ENCODE measurements at places on chromosomes 4 and X. TPM values are rescaled to one million over a fixed set of nuclear protein-coding genes. Genes with fewer than 3 reads are reported as not detected.
A peak's percentile ranks its signal among the peaks of the same experiment; 100 is the strongest.

- no peaks in the 10 kb centered on the region for H3K36me3 ChIP-seq
- DNase-seq: no peak
- no peak overlapping the region for H3K27ac ChIP-seq
- no peaks in the 10 kb centered on the region for H3K4me1 ChIP-seq
- no peak overlapping the region for H3K4me3 ChIP-seq
- H3K27me3 ChIP-seq: no peaks in the 10 kb centered on the region
Measured at GRCh38 chr4:111773858-111774257, 371.4 kb upstream of the FAM241A start.

- no peak for DNase-seq
- no peak overlapping the region for H3K27ac ChIP-seq
- no peak overlapping the region for H3K4me3 ChIP-seq
- no peaks in the 10 kb centered on the region for H3K4me1 ChIP-seq
Measured at GRCh38 chr4:26522478-26522877, 32.2 kb upstream of the CCKAR start.

DNA sequence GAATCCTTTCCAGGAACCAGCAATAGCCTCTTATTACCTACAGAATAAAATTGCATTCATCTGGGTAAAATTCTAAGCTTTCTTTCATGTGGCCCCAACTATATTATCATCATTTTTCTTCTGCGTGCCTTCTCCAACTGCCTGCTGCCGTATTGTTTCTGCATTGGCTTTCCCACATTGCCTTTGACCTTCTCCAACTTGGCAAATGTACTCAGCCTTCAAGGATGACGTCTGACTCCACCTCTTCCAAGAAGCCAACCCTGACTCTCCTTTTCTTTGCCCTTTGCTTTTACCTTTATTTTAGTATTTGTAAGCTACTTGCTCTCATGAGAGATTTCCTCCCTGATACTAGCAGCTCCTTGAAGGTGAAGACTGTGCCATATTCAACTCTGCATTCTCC is 200.4 kb upstream of the FAM9B start:
- no peak for DNase-seq
- no peak overlapping the region for H3K27ac ChIP-seq
- no peak overlapping the region for H3K4me3 ChIP-seq
- peaks cover 8% of the 10 kb centered on the region for H3K4me1 ChIP-seq
- H3K36me3 ChIP-seq: no peaks in the 10 kb centered on the region

DNA sequence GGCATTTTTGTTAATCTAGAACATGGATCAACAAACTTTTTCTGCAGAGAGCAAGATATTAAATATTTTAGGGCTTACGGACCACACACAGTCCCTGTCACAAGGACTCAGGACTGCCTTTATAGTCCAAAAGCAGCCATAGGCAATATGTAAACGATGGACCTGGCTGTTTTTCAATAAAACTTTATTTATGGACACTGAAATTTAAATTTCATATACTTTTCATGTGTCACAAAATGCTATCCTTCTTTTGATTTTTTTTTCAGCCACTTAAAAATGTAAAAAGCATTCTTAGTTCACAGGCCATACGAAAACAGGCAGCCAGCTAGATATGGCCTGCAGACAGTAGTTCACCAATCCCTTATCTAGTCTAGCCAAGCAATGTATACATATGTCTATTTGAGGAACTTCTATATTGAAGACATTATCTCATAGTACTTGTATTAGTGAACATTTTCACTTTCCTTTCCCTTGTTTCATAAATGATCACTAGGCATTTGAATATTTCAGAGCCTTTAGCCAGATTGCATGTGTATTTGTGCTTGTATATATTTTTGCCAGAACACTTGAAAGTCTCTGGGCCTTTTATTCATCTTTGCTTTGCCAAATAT is 350.9 kb downstream of the RPA4 start:
- H3K27ac ChIP-seq: no peak overlapping the region
- H3K36me3 ChIP-seq: no peaks in the 10 kb centered on the region
- no peaks in the 10 kb centered on the region for H3K4me1 ChIP-seq
- no peak for DNase-seq
- no peaks in the 10 kb centered on the region for H3K27me3 ChIP-seq

- H3K4me3 ChIP-seq: no peak overlapping the region
- H3K27ac ChIP-seq: peak overlapping the region; percentile 51
- DNase-seq: peak; percentile 20
- H3K36me3 ChIP-seq: peaks cover 47% of the 10 kb centered on the region
- no peaks in the 10 kb centered on the region for H3K27me3 ChIP-seq
- no peaks in the 10 kb centered on the region for H3K4me1 ChIP-seq
Measured at GRCh38 chr4:8241895-8242696, 27.5 kb upstream of the HTRA3 start.

- no peaks in the 10 kb centered on the region for H3K4me1 ChIP-seq
- H3K27ac ChIP-seq: peak overlapping the region; percentile 50
- no peaks in the 10 kb centered on the region for H3K27me3 ChIP-seq
- no peaks in the 10 kb centered on the region for H3K36me3 ChIP-seq
- DNase-seq: no peak
Measured at GRCh38 chr4:141127884-141128283, 5.4 kb downstream of the RNF150 start.

DNA sequence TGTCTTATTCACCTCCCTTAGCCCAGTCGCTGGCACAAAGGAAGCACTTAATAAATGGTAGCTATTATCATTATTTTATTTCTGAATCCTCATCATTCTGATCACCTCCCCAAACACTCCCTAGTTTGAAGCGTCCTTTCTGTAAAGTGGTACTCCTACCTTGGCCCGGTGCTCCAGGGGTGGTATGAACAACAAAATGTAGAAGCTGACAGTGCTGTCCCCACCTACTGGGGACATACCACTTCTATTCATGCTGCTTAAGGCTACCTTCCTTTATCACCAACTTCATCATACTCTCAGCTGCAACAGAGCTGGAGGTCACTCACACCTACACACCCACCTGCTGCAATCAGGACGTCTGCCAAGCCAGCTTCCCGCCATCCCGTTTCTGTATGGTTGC is 40.8 kb upstream of the APLN start:
- H3K27ac ChIP-seq: no peak overlapping the region
- H3K4me1 ChIP-seq: no peaks in the 10 kb centered on the region
- H3K36me3 ChIP-seq: no peaks in the 10 kb centered on the region
- H3K4me3 ChIP-seq: no peak overlapping the region

GRCh38 chrX:148854306-148854705 is 353.9 kb downstream of the AFF2 start:
- H3K27ac ChIP-seq: no peak overlapping the region
- H3K4me1 ChIP-seq: no peaks in the 10 kb centered on the region
- H3K27me3 ChIP-seq: no peaks in the 10 kb centered on the region
- DNase-seq: no peak
- no peak overlapping the region for H3K4me3 ChIP-seq
- H3K36me3 ChIP-seq: no peaks in the 10 kb centered on the region

DNA sequence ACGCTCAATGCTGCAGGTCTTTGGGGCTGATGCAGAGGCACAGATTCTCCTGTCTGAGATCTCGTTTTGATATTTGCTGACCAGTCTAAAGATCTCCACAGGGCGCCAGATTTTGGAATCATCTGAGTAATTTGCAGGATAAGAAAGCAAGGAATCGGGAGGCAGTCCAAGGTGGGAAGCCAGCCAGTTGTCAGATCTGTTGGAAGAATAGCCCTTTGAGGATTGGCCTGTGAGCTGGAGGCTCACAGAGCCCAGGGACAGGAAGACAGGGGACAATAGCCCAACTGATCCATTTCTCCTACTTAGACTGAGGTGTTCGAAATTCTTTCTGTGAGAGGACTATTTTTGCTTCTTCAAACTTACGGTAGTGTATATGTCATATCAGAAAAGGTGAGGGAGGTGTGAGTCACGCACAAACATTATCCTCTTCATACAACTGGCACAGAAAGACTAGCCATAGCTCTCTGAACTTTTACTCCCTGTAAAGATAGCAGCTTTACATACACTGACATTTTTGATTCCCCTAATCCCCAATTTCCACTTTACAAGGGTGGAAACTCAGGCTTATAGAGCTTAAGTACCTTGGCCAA is 8.8 kb downstream of the DIPK2B start:
- DNase-seq: no peak
- no peaks in the 10 kb centered on the region for H3K36me3 ChIP-seq
- no peak overlapping the region for H3K4me3 ChIP-seq
- H3K4me1 ChIP-seq: peaks cover 2% of the 10 kb centered on the region
- no peaks in the 10 kb centered on the region for H3K27me3 ChIP-seq
- H3K27ac ChIP-seq: no peak overlapping the region

- no peaks in the 10 kb centered on the region for H3K4me1 ChIP-seq
- H3K36me3 ChIP-seq: no peaks in the 10 kb centered on the region
- H3K4me3 ChIP-seq: no peak overlapping the region
- H3K27me3 ChIP-seq: no peaks in the 10 kb centered on the region
- no peak for DNase-seq
Measured at GRCh38 chrX:119069128-119069527, 3.7 kb upstream of the CT47C1 start.

DNA sequence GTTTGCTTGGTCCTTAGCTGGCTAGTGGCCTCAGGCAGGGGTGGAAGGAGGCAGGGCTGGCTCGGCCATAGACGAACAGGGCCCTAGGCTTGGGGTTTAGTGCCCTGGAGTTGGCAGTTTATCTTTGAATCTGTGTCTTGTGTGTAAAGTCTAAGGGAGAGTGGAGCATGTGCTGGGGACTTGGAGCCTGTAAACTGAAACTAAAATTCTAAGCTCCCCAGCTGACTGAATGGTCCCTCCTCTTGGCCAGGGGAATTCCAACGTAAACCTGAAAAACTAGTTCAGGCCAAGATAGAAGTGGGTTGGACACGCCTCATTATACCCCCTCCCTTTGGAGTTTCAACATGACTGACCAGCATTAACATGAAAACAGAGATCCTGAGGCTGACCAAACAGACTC is 46.1 kb upstream of the GPR78 start:
- no peak for DNase-seq
- H3K27ac ChIP-seq: peak overlapping the region; percentile 81
- H3K36me3 ChIP-seq: no peaks in the 10 kb centered on the region
- H3K27me3 ChIP-seq: no peaks in the 10 kb centered on the region

- H3K36me3 ChIP-seq: no peaks in the 10 kb centered on the region
- no peaks in the 10 kb centered on the region for H3K4me1 ChIP-seq
- no peak for DNase-seq
Measured at GRCh38 chrX:78075787-78076389, 28.2 kb upstream of the PGK1 start.

DNA sequence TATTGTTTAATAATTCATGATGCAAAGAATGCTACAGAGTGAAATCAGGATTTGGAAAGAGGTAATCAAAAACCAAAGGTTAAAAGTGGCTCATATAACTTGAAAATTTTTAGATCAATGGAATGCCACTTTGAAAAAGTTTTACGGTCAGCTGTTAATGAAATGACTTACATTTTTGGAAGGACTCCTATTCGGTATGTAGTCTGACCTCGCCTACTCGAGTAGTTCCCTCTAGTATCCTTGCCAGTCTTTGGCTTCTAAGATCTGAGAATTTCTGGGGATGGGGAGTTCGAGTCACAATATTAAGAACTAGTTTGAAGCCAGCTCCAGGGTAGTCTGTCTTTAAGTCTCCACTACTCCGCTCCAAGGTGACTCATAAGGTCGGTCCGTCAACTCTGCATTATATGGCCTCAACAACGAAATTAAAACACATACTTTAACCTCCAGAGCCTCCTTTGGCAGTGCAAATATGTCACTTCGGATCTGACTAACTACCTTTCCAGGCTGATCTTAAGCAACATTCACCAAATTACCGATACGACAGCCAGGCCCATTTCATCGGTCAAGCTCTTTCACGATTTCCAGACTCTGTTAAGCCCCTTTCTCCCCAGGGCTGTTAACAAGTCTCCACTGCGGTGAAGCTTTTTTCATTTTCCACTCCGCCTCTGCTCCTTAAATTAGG is 733 bp upstream of the NAA15 start:
- DNase-seq: no peak
- H3K4me3 ChIP-seq: peak overlapping the region; percentile 70
- H3K4me1 ChIP-seq: peaks cover 6% of the 10 kb centered on the region
- peak overlapping the region; percentile 86 for H3K27ac ChIP-seq
- H3K36me3 ChIP-seq: no peaks in the 10 kb centered on the region

- no peaks in the 10 kb centered on the region for H3K36me3 ChIP-seq
- H3K27ac ChIP-seq: no peak overlapping the region
- H3K4me3 ChIP-seq: no peak overlapping the region
- no peak for DNase-seq
- no peaks in the 10 kb centered on the region for H3K4me1 ChIP-seq
Measured at GRCh38 chr4:132592340-132592739, 556.8 kb upstream of the PCDH10 start.

GRCh38 chr4:82276332-82276640 is 97.5 kb downstream of the HNRNPD start:
- DNase-seq: no peak
- no peak overlapping the region for H3K27ac ChIP-seq
- no peaks in the 10 kb centered on the region for H3K36me3 ChIP-seq
- no peaks in the 10 kb centered on the region for H3K4me1 ChIP-seq
- H3K27me3 ChIP-seq: no peaks in the 10 kb centered on the region

- no peak for DNase-seq
- no peak overlapping the region for H3K27ac ChIP-seq
- H3K27me3 ChIP-seq: no peaks in the 10 kb centered on the region
- peaks cover 40% of the 10 kb centered on the region for H3K4me1 ChIP-seq
- no peak overlapping the region for H3K4me3 ChIP-seq
Measured at GRCh38 chr4:105196523-105197145, 50.0 kb downstream of the TET2 start.

SPP1 gene
- 0.95 TPM for total RNA-seq

GAGE1 gene
- total RNA-seq: not detected
